ENCODE measurements at places on chromosomes 7 and 10.

DNA sequence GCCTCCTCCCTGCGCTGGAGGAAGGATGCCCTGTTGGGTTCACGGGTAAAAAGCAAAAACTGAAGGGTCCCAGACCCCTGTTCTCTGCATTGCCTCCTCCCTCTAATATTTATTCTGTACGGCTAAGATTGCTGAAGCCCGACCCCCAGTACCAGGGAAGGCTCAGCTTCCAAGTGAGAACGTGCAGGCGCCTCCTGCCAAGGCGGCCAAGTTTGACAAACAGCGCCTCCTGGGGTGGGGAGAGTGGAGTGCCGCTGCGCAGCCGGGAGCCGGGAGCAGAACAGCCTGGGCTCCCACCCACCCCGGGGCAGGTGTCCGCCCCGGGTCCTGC lies 4.7 kb upstream of the EBF3 start:
- DNase-seq: no peak

- DNase-seq: no peak
These were observed 60.8 kb downstream of the CARD11 start for GRCh38 chr7:2982831-2983230.

DNA sequence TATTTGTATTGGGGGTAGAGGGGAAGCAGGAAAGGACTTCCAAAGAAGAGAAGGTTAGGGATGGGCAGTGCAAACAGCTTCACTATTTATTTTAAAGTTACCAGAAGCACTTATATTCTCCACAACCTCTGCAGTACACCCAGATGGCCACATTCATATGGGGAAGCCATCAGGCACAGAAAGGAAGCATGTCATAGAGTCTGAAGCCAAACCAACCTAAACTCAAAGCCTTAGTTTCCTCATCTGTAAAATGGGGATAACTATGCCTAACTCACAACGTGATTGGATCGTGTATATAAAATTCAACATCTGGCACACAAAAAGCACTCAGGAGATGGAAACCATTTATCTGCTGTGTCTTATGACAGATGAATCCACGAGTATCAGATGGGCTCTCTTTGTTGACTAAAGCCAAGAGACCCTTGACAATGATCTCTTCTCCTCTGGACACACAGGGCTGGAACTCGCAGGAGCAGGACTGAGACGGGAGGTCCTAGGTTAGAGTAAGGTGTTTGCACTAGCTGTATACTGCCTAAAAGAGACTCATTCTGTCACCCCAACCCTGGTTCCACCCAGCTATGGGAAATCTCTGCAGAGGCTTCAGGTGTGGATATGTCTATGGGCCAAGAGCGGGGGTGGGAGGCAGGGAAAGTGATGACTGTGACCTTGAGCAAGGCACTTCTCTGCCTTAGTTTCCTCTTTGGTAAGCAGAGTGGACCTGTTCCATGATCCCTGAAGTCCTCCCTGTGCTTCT lies 1.8 kb downstream of the KIAA1549 start:
- DNase-seq: no peak

- DNase-seq: no peak
These were observed 3.0 kb downstream of the SMARCD3 start for GRCh38 chr7:151245360-151246101.

DNA sequence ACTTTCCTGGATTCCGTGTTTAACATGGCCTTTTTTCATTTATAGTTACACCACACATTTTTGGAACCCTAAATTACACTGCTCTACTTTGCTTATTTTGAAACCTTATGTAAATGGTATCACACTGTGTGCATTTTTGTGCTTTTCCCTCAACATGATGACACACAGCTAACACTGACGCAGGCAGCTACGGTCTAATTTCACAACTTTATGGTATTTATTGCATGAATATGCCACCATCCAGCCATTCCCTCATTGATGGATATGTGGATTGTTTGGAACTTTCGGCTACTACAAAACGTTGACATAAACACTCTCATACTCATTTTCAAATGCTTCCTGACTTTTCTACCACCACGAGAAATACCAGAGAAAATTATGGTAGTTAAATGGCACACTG lies 6.9 kb downstream of the PAPOLB start:
- DNase-seq: no peak

GRCh38 chr7:78412216-78412858 lies 613.8 kb downstream of the PHTF2 start:
- no peak for DNase-seq

DNA sequence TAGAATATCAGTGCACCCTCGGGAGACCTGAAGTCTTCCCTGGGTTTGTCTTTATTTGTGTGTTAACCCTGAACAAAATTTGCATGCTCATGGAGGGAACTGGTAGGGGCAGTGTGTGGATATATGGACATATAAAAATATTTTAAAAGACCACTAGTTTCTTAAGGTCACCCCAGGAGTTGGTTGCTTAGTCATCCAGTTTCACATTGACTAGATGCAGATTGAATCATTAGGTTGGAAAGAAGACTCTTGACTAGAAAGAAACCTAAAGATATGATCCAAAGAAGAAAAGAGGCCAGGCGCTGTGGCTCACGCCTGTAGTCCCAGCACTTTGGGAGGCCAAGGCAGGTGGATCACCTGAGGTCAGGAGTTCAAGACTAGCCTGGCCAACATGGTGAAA lies 137.1 kb downstream of the KAT6B start:
- no peak for DNase-seq

GRCh38 chr7:2975821-2976371 lies 67.8 kb downstream of the CARD11 start:
- DNase-seq: no peak

DNA sequence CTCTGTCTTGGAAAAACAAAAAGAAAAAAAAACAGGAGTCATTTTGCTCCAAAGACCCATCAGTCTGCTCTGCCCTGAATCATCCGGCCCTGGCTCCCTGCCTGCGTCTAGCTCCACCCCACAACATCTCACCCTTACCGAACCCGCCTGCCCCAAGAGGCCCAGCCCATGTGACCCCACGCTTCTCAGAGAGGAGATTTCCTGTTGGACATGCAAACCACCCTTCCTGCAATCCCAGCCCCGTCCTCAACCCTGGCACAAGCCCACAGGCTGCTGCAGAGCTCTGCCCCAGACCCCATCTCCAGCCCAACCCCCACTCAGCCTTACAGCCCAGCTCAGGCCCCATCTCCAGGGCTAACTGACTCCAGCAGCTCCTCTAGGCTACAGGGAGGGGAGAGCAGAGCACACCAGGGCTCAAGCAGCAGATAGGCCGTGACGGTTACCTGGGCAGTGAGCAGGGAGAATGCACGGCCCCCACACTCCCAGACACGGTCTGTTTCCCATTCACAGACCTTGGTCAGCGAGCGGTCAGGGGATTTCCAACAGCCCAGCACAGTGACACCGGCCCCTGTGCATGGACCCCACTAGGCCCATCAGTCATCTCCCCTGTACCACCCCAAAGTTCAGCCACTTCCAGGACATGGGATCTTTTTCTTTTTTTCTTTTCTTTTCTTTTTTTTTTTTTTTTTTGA lies 69.9 kb upstream of the GTF2I start:
- peak; percentile 15 for DNase-seq

- DNase-seq: peak; percentile 61
These were observed 2.3 kb downstream of the NACAD start for GRCh38 chr7:45086331-45087065.

DNA sequence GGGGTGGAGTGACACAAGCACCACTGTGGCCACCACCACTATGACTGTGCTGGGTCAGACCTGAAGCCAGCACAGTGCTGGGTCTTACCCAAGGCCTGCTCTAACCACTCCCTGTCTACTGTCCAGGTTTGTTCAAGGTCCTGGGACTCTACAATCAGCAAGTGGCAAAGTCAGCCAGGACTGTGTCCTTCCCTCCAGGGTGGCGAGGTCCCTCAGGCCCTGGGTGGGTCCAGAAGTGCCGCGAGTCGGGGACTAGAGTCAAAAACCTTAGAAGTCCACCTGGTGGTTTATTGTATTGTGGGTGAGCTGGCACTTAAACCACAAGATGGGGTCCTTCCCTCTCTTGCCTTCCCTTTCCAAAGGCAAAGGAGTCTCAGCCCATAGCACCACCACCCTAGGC lies 30.8 kb upstream of the AGR3 start:
- DNase-seq: no peak

DNA sequence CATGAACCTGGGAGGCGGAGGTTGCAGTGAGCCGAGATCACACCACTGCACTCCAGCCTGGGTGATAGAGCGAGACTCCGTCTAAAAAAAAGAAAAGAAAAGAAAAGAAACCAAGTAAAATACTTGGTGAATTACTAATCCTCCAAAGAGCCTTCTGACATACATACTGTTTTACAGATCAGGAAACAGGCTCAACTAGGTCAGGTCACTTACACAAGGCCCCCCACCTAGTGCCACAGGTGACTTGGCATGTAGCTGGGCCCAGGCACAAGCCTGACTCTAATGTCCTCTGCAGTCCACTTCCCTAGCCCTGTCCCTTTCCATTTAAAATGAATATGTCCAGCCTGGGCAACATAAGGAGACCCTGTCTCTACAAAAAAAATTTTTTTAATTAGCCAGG lies 157.0 kb downstream of the TPST1 start:
- no peak for DNase-seq

DNA sequence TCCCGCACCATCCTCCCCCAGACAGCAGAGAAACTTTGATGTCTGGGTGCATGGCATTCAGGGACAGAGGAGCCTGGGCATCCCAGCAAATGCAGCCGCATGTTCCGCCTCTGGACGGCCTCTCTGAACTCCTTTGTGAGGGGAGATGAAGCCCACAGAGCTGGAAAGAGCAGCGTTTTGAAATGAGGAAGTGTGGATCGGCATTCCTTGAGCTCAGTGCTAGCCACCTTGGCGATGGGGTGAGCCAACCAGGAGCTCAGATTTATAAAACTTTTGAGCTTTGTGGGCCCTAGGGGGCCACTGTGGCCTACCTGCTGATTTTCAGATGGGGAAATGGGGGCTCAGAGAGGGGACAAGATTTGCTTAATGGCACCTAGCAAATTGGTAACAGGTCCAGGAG lies 126.4 kb upstream of the TCF7L2 start:
- no peak for DNase-seq

DNA sequence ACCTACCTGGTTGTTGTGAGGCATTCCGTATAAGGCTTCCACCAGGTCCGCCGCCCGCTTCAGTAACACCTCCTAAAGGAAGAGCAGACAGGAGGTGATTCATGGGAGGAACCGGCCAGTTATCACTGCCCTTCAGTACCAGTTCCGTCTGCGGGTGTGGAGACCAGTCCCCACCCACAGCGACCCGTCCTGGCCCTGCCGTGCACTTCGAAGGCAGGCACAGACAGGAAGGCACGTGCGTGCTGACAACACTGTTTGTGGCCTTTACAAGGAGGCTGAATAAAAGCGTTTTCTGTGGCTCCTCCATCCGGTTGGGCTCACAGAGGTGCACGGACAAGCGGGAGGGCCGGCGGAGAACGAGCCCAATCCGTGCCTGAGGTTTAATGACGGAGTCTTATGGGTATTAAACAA lies 120.9 kb downstream of the EBF3 start:
- DNase-seq: no peak

GRCh38 chr10:71397296-71398212 lies 834 bp downstream of the CDH23 start:
- no peak for DNase-seq

GRCh38 chr10:725786-726185 lies 36.3 kb upstream of the DIP2C start:
- no peak for DNase-seq

GRCh38 chr10:43396928-43397624 lies 11.9 kb downstream of the HNRNPF start:
- DNase-seq: peak; percentile 79

- DNase-seq: no peak
These were observed 19.4 kb downstream of the PON3 start for GRCh38 chr7:95376632-95377400.

DNA sequence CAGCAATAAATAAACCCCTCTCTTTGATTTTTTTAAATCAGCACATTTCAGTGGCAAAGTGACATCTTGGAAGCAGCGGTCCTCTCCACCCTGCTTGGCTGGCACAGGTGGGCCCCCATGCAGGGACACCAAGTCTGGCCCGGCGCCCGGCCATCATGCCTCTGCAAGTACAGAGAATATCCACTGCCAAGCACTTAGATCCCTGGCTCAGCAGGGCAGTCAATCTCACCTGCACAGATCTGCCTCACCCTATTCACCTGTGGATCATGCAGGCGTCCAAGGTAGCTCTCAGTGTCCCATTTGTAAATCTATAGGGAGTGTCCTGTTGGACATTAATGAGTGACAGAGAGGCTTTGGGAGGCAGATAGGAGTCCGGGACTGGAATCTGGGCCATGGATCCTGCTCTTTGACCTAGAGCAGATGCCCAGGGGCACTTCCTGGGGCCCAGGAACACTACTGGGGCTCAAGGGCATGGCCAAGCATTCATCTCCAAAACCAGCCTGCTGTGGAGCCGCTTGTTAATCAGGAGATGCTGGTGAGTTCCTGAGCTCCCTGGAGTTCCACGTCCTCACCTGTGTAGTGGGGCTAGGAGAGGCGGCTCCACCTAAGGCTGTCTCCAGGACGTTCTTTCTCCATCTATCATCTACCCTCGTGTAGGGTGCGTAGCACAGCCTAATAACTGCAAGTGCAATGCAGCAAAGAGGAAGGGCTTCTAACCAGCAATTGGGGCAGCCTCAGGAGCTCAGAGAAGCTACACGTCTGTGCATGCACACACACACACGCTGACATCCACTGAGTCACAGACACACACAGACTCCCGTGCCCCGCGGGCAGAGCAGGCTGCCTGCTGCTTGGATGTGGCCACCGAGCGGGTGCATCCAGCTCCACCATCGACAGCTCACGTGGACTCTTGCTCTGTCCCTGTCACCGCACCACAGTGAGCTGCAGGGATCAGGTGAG lies 123.6 kb downstream of the OAT start:
- no peak for DNase-seq

DNA sequence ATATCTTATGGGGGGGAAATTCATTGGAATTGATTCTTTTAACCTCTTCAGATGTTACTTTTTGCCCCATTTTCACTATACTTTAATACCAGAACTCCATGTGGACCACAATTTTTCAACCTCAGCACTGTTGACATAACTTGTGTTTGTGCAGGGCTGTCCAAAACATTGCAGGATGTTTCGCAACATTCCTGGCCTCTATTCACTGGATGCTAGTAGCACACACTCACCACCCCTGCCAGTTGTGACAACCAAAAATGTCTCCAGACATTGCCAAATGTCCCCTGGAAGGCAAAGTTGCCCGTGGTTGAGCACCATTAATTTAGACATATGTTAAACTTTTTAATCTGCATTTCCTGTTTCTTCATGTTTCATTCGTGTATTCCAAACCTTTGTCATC lies 234.7 kb downstream of the GFRA1 start:
- no peak for DNase-seq

GRCh38 chr10:106515206-106515790 lies 649.2 kb downstream of the SORCS1 start:
- no peak for DNase-seq

- DNase-seq: no peak
These were observed 78.9 kb downstream of the LRRC17 start for GRCh38 chr7:102991540-102992214.

Data from occipital lobe (tissue), 3 donors.